ENCODE measurements at places on chromosomes 2 and 18.
A peak's percentile ranks its signal among the peaks of the same experiment; 100 is the strongest.

GRCh38 chr18:12741351-12741750, 38.5 kb downstream of the PSMG2 start:
- peak; percentile 39 for DNase-seq

- DNase-seq = no peak
These were observed 93.8 kb downstream of the MBD2 start for GRCh38 chr18:54130631-54131030.

DNA sequence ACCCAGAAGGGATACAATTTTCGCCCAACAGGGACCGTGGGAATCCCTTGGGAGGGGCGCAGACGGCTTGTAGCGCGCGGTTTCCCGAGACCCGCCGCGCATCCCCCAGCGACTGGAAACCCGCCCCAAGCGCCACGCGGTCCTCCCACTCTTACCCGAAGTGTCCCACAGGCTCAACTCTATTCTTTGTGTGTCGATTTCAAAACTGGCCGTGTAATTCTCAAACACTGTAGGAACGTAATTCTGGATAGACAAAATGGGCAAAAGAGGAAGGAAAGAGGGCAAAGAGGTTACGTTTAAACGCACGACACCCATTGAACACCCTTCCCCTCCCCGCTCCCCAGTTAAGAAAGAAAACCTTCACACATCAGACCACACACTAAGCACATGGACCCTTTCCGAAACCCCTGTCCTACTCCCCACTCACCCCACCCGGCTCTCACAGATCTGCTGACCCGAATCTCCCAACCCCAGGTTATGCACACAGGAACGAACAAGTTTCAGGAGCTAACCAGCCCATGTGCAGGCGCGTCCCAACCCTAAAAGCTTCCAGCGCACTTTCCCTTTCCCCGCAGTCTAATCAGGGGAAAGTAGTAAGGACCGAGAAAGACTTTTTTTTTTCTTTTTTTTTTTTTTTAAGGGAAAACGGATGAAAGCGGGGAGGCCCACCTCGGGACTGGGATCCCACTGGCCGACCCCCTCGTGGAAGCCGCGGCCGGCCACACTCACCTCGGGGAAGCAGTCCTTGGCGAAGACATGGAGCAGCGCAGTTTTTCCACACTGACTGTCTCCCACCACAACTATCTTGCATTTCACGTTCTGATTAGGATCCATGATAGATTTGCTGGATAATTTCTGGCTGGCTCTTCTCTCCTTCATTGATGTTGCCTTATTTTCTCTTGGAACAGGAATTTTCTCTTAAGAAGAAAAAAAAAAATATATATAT, 655 bp downstream of the RND3 start:
- peak; percentile 49 for DNase-seq

DNA sequence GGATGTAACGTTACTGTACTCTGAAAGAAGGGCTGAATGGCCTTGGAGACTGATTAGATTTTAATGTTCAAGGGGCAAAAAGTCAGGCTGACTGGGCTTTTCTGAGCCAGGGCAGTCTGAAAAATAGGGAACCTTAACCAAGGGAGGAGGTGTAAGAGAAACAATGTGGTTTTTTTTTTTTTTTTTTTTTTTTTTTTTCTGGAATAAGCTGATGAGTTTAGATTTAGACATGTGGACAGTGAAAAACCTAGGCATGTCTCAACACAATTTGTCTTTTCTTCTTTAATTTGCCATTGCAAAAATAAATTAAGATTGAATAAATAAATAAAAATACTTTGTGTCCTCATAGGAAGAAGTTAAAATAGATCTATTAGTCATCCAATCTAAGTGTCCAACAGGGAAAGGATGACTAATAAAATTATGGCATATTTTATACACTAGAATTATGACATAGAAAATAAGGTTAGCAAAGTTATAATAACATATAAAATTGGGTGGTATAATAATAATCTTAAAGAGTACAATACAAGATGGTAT, 237.6 kb upstream of the TRIB2 start:
- no peak for DNase-seq

DNA sequence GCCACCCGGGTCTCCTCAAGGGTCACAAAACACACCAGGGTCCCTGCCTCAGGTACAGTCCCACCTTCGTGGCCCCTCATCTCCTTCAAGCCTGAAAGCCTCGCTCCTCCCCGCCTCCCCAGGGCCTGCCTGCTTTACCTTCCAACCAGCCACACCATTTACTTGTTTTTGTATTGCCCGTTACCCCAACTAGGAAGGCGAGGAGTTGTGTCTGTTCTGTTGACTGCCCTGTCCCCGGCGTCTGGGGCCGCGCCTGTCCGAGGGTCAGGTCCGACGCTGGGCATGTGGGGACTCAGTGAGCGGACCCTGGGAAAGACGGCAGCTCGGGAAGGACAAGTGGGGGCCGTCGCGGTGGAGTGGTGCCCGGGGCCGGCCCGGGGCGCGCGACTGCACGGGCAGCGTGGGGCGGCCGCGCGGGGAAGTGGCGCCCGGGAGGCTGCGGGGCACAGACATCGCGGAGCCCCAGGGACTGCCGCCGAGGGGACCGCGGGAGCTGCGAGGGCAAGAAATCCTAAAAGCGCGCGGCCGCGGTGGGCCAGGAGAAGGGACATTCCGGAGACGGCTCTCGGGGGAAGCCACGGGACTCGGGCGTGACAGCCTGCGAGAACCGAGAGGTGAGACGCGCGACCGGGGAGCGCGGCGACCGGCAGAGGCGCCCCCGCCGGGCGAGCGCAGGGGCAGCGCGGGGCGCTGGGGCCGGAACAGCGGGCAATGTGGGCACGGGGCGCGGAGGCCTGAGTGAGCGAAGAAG, 797 bp upstream of the GRHL1 start:
- peak; percentile 49 for DNase-seq

DNA sequence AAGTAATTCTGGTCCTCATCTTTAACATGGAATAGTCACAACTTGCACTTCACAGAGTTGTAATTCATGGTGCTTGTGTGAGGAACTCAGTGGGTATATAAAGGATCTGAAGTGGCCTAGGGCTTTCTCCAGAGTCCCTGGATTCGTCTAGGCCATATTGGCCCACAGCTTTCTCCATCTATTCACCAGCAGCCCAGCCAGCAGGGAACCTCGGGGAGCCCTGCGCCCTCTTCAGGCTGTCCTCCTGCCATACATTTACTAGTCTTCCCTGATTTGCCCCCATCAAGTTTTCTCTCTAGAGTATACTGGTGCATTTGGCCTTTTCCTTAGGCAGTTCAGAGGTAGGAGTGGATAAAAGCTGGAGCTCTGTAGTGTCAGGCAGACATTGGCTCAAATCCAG, 278.3 kb downstream of the MYCN start:
- DNase-seq = peak; percentile 5

GRCh38 chr2:122328816-122329215, 573.4 kb downstream of the TSN start:
- no peak for DNase-seq

DNA sequence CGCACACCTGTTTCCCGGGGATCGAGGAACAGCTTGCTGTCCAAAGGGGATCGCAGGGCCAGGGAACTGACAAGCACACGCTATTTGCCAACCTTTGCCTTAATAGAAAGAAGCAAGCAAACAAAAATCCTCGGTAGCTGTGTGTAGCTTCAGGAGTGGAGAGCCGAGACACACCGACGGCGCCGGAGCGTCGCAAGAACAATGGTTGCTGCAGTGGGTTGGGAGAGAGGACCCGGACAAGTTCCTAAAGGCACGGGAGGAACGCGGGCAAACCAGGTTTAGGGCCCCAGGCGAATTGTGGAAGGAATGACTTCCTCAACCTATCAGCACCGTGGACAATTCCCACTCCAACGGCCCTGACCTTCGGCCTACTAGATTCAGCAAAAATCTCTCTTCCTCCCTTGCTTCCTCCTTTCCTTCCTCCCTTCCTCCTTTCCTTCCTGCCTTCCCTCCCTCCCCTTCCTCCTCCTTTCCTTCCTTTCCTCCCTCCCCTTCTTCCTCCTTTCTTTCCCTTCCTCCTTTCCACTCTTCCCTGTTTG, 4.9 kb upstream of the NEUROD1 start:
- peak; percentile 16 for DNase-seq

GRCh38 chr2:124572934-124573634, 548.0 kb downstream of the CNTNAP5 start:
- no peak for DNase-seq

GRCh38 chr2:100289020-100289419, 33.3 kb downstream of the LONRF2 start:
- no peak for DNase-seq

DNA sequence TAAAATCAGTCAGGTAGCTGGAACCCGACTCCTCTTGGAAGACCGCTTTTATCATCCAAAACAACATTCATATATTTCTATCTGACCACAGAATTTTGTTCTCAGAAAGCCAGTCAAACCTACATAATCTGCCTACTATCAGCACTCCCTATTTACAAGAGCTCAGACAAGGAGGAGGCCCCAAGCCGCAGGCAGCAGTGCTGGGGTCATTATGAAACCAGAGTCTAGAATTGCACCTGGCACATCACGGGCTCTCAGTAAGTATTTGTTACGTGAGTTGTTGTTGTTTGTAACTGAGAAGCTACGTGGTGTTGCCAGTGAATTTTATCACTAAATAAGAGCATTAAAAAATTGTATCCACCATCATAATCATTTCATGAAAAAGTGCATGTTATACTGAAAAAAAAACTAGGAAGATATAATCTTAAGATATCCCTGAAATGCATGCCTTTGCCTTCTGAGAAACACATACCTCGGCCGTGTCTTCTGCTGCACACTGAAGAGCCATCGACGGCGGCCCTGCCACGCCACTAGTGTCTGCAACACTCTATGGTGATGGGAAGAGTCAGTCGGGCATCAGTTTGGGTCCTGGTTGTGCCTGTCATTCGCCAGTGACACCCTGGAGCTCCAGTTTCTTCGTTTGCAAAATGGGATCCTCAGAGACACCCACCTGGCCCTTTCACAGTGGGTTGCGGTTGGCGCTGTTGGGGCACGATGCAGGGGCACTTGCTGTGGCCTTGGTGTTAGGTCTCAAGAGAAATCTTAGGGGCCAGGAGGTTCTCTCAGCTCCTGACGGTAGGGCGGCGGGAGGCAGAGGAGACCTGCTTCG, 505.9 kb downstream of the EIPR1 start:
- no peak for DNase-seq

DNA sequence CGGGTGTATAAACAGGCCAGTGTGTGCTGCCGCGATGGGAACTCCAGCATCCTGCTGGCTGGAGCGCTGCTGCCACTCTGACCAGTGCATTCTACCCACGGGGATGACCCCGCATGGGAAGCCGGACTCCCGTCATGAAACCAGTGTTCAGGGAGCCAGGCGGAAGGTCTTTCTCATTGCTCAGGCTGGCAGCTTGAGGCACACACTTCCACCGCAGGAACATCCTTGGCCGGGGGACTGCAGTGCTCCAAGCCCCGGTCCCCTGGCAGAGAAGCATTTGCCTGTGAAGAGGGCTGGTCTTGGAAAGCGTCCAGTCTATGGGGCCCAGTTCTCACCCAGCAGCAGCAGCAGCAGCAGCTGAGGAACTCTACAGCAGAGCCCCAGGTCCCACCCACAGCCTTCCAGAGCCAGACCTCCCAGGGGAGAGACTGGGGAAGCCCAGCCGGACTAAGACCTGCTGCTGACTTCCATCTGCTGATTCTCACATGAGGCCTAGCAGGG, 235.9 kb downstream of the KLHL29 start:
- no peak for DNase-seq

- no peak for DNase-seq
These were observed 49.3 kb upstream of the FOSL2 start for GRCh38 chr2:28343184-28343942.

- DNase-seq = no peak
These were observed 504.9 kb downstream of the GALR1 start for GRCh38 chr18:77754475-77755044.

- no peak for DNase-seq
These were observed 242.0 kb downstream of the HAUS1 start for GRCh38 chr18:46346213-46346612.

DNA sequence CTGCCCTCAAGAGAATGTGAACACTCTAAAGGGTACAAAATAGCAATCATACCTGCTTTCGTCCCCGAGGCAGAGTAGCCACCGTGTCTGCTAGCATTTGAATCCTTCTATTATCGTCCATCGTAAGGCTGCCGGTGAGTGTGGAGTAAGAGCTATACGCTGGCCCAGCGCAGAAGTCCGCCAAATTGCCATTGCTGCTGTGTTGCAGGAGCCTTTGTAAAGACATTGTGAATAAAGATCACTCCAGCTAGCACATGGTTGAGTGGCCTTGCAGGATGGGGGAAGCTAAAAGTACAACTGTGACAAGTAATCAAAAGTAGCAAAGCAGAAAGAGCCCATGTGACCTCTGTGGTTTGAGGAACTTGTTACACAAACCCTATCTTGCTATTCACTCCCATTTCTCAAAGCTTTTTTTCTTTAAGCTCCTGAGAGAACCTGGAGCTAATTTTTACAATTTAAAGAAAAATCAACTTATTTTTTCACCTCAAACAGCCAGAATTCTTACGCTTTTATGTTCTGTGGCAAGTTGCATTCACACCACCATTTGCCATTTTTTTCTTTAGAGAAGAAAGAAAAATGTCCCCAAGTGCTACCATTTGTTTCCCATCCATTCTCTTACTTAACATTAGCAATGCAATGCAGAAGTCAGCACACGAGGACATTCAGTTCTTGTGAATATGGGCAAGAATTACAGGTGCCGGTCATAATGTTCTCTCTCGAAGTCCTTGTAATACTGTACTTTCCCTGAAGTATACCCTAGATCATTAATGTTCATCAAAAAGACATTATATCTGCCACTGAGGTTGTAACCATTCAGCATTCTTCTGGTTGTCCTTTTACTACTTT, at the start of gene CYTIP:
CYTIP (minus strand) TSS at position 295 of the 846 bp plus-strand sequence; CDS start at position 226, 69 bp downstream.
- DNase-seq = peak; percentile 16

GRCh38 chr2:106223347-106223746, 29.2 kb upstream of the UXS1 start:
- DNase-seq = no peak

DNA sequence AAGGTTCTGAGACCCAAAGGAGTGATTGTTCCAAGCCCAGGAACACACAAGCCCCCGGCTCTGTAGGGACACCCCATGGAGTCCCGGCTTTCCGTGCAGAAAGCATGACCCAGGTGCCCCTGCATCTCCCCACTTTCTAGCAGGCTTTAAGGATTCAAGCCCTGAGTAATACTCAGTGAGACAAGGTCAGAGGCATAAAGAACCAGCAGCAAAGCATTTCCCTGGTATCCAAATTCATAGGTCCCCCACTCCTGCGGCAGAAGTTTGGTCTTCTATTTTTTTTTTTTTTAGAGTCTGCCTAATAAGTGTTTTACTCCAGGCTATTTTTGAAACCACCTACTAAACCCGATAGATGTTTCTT, 16.3 kb downstream of the TSHZ1 start:
- DNase-seq = no peak

DNA sequence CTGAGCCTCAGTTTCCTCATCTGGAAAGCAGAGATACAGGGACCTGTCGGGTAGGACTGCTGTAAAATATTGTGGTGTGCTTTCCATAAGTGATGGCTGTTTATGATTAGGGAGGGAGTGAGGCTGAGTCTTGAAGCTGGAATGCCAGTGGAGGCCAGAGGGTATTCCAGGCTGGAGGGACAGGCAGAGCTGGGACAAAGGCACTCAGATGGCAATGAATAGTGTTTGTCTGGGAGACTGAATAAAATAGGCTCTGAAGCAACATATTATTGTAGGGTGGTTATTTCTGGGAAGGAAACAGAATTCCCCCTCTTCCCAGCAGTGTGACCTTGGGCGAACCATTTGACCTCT, 120.7 kb downstream of the INHBB start:
- DNase-seq = no peak

- DNase-seq = peak; percentile 39
These were observed 12.9 kb downstream of the SMYD1 start for GRCh38 chr2:88080545-88080944.
